ENCODE measurements at places on chromosomes 5 and 9.

DNA sequence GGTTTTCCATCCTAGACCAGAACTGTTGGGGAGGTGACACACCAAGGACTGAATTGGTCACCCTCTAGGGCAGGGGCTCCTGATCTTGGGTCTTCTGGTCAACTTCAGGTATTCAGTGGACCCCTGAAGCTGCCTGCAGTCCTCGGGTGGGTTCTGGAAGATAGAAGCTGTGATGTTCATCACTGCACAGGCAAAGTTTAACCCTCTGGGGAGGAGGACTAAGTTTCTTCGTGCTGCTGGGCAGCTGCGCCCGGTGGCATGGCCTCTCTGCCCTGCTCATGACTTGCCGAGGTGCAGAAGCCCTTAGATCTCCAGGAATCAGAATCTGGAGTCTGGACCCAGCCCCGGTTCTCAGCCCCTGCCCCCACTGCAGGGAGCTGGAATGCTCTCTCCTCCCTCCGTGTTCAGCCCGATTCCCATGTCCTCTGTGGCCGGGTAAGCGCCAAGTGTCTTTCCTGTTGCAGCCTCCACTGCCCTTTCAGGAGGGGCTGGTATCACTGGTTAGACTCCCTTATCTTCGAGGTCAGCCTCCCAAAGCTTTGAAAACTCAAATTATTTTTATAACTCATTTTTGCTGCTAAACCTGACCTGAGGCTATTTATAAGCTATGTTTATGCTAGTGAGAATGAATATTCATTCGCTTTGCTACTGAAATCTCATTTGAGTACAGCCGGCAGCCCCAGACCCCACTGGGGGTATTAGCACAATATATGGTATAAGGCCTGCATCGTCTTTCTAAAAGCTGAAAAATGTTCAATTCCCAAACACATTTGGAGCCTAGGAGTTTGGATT, 1.7 kb downstream of the LAMC3 start:
- DNase-seq = no peak

DNA sequence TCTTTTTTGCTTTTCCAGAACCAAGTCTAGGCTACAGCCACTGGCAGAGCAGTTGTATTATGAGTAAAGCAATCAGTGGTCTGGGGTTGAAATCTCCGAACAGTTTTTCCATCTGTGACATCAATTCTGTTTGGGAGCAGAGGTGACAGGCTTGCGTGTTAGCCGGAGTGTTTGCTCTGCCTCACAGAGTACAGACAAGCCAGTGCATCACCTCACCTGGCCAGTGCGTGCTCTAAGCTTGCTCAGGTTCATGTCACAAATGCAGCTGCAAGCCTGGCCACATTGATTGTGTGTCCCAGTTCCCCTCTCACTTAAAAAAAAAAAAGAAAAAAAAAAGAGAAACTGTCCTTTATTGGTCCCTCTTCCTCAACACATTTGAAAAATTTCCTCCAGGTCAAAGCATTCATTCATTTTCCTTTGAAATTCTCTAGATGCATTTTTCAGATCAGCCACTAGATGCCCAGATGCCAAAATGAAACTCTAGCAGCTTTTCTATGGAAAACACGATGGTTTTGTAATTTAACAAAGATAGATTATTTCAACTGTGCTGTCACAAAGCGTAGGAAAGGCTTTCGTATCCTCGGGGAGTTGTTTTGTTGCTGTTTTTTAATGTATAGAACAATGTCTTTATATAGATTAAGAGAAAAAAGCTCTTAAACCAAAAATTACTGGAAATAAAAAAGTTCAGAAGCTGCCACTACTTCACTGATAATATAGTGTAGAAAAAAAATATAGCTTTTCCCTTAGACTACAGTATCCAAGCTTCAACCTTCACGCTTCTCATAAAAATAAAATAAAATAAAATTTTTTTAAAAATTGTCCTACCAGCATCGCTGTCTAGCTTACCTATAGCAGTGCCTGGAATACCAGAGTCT, 585.5 kb downstream of the TLE1 start:
- no peak for DNase-seq

GRCh38 chr9:123312306-123312877, 43.6 kb upstream of the CRB2 start:
- no peak for DNase-seq

GRCh38 chr9:35035851-35036701, 36.3 kb downstream of the VCP start:
- DNase-seq = peak; percentile 13

- peak; percentile 72 for DNase-seq
Observed at GRCh38 chr5:142746532-142747433, 23.4 kb upstream of the ARHGAP26 start.

DNA sequence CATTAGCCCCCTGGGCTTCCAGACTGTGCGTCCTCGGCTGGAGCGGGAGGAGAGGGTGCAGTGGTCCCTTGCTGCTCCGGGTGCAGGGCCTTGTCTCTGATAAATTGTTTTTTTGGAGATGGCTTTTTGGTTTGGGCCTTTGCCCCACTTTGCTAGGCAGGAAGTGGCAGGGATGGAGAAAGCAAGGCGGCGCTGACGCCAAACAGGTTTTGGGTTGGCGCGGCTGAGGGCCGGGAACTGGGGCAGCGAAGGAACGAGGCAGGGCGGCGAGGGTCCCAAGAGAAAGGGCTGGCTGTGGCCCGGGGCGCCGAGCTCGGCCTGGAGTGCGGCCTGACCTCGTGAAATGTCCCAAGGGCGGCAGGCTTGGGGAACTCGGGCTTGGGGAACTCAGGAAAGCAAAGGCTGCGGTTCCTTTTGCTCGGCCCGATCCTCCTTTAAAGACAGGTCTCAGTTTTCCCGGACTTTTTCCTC, 4.1 kb downstream of the LHX2 start:
- DNase-seq = no peak

GRCh38 chr5:175854231-175855040, 16.9 kb upstream of the CPLX2 start:
- no peak for DNase-seq

DNA sequence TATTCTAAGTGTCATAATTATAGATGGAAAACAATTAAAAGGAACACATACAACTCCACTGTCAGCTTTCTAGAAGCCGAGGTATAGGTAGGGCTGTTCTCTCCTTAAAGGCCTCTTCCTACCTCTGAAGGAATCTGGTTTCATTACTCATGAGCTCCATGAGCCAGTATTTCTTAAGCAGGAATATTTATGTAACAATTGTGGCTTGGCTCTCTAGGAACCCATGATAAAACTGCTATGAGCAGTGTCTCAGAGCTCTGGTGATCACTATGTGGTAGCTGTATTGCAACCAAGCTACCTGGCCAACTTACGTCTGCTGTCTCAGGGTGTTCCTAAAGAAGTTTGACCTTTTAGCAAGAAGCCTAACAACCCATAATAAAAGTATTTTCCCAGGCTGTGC, 157.7 kb downstream of the CEP120 start:
- DNase-seq = no peak

DNA sequence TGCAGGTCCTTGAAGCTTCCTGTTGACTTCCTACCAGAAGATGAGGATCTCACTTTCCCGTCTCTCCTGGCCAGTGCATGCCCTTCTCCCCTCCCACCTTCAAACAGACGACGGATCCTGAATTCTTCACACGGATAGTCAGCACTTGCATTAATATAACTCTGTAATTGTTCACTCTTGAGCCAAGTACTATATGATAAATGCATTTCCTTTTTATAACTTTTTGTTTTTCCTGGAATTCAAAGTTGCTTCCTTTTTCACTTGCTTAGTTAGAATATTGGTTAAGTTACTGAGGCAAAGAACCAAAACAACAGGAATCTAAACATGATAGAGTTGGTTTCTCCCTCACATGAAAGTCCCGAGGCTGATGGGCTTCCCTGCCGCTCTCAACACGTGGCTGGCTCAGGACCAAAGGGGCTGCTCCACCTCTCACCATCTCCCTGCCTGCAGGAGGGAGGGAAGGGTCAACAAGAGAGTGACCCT, 20.2 kb upstream of the EGFL7 start:
- no peak for DNase-seq
